ENCODE measurements at places on chromosomes 4 and X.

- DNase-seq = no peak
Measured at GRCh38 chr4:118113220-118113619, 78.9 kb downstream of the NDST3 start.

GRCh38 chr4:119039779-119040178, 95.9 kb upstream of the MYOZ2 start:
- DNase-seq = no peak

- DNase-seq = no peak
Measured at GRCh38 chr4:14915018-14915417, 87.3 kb upstream of the CPEB2 start.

DNA sequence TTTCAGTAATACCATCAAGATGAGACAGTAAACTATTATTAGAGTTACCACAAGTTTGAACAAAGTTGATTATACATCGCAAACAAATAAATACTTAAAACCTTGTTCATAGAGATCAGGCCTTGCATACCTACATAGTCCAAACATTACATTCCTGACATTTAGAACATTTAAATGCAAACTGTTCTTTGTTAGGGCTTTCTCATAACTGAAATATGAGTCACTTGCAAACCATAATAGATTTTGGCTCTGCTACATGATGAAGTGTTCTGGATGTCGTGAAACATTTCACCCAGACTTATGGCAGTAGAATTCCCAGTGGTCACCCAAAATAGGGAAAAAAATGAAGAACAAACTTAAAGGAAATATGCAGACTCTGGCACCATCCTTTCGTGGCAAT, 75.0 kb downstream of the FAT4 start:
- no peak for DNase-seq

- no peak for DNase-seq
Measured at GRCh38 chr4:135770505-135770904, 1568.9 kb upstream of the PABPC4L start.

DNA sequence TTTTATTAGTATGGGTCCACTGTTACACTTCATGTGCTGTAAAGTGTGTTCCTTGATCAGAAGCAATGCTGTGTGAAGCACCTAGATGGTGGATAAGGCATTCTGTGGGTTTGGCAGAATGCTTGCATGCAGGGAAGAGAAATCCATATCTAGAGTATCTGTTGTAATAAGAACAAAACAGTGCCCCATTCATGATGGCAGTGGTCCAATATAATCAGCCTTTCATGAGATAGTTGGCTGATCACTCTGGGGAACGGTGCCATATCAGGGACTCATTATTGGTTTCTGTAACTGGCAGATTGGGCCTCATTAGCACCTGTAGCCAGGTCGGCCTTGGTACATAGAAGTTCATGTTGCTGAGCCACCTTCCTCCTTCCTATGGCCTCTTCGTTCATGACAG, 28.7 kb downstream of the STIM2 start:
- no peak for DNase-seq

- DNase-seq = no peak
Measured at GRCh38 chrX:13651150-13651549, 1.8 kb upstream of the TCEANC start.

- DNase-seq = no peak
Measured at GRCh38 chr4:147822128-147822527, 90.2 kb downstream of the ARHGAP10 start.

DNA sequence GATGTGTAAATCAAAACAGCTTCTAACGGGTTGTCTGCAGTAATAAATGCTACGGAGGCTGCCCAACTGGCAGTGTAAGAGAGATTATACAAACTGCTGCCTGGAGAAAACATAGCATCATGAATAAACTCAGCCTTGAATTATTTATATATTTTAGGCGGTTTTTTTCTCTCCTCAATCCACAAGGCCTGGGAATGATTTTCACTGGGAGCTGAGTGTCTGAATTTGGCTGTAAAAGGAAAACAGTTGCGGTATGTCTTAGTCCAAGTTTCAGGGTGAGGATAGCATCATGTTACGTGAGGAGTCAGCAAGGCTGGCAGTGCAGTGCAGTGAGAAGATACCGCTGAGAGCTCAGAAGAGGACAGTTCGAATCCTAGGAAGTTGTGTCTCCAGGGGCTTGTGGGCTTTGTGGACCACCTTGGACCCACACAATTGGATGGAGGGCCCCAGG, 291.5 kb upstream of the BOD1L1 start:
- DNase-seq = no peak

GRCh38 chr4:38923746-38924145, 56.1 kb downstream of the FAM114A1 start:
- DNase-seq = no peak

GRCh38 chr4:115720611-115721010, 607.2 kb upstream of the NDST4 start:
- no peak for DNase-seq
